ENCODE measurements at places on chromosomes 11 and 22. TPM values are rescaled to one million over a fixed set of nuclear protein-coding genes. Genes with fewer than 3 reads are reported as not detected.

GRCh38 chr11:88909500-88909899, 156.3 kb downstream of the GRM5 start:
- H3K27me3 ChIP-seq, result no peaks in the 10 kb centered on the region
- no peaks in the 10 kb centered on the region for H3K36me3 ChIP-seq
- H3K4me3 ChIP-seq, result no peak overlapping the region
- H3K4me1 ChIP-seq, result no peaks in the 10 kb centered on the region
- no peak overlapping the region for H3K27ac ChIP-seq
- no peak for DNase-seq

DNA sequence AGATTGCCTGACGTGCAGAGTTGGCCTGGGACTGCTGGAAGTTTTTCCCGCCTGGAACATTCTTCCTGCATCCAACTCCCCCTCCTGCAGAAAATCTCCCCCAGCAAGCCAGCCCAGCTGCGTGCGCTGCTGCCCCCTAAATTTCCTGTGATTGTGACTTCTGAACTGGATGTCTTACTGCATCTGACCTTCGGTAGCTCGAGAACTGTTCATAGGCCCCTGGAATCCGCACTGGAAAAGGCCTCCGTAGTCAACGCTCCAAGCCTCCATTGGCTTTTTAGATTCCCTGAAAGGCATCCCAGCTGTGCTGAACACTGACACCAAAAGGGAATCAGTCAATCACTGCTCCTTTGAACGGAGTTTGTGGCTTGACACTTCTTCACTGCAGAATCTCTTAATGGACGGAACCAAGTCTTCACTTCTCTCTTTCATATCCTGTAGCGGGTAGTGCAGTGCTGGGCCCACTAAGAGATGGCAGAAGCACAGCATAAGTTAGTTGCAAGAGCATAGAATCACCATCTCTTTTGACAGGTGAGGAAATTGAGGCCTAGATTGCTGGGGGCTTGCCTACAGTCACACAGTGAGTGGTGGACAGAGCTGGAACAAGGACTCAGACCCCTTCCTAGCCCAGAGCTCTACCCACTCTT, 14.2 kb upstream of the RASD2 start:
- H3K27ac ChIP-seq, result no peak overlapping the region
- no peaks in the 10 kb centered on the region for H3K4me1 ChIP-seq
- H3K27me3 ChIP-seq, result peaks cover 16% of the 10 kb centered on the region

- peaks cover 42% of the 10 kb centered on the region for H3K4me1 ChIP-seq
- peak; percentile 55 for DNase-seq
- peaks cover 42% of the 10 kb centered on the region for H3K36me3 ChIP-seq
- H3K4me3 ChIP-seq, result peak overlapping the region; percentile 91
- no peaks in the 10 kb centered on the region for H3K27me3 ChIP-seq
Measured at GRCh38 chr11:67439321-67440228, 2.1 kb upstream of the PTPRCAP start.

DNA sequence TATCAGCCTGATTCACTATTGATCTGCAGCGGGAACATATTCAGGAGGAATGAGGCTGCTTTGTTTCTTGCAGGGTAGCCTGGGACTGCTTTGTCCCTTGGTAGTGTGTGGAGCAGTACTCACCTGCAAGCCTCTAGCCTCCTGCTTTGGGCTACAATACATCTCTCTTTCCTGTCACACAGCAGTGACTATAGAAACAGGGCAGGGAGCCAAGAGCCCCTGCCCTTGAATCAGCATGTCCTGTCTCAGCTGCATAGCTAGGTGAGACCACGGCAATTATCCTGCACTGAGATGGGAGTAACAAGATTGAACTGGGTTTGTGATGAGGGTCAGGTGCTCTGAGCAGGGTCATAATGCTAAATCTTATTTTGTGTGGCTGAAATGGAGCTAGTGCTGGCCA, 191.9 kb downstream of the NELL1 start:
- no peak for DNase-seq
- no peak overlapping the region for H3K27ac ChIP-seq
- no peaks in the 10 kb centered on the region for H3K4me1 ChIP-seq
- H3K27me3 ChIP-seq, result no peaks in the 10 kb centered on the region
- no peak overlapping the region for H3K4me3 ChIP-seq

- H3K36me3 ChIP-seq, result no peaks in the 10 kb centered on the region
- DNase-seq, result no peak
- H3K4me3 ChIP-seq, result no peak overlapping the region
- H3K27ac ChIP-seq, result no peak overlapping the region
- H3K27me3 ChIP-seq, result peaks cover 9% of the 10 kb centered on the region
Measured at GRCh38 chr11:71281831-71282230, 29.5 kb upstream of the SHANK2 start.

MGAT3 gene
- 1.2 TPM for total RNA-seq

APOC3 gene
- not detected for total RNA-seq

Data from activated naive CD8-positive, alpha-beta T cell treated with anti-CD3 and anti-CD28 coated beads for 36 hours (primary cell).